Fibroblast of upper back skin (primary cell): ENCODE measurements at places on chromosomes 13 and 19.
A peak's percentile ranks its signal among the peaks of the same experiment; 100 is the strongest.

DNA sequence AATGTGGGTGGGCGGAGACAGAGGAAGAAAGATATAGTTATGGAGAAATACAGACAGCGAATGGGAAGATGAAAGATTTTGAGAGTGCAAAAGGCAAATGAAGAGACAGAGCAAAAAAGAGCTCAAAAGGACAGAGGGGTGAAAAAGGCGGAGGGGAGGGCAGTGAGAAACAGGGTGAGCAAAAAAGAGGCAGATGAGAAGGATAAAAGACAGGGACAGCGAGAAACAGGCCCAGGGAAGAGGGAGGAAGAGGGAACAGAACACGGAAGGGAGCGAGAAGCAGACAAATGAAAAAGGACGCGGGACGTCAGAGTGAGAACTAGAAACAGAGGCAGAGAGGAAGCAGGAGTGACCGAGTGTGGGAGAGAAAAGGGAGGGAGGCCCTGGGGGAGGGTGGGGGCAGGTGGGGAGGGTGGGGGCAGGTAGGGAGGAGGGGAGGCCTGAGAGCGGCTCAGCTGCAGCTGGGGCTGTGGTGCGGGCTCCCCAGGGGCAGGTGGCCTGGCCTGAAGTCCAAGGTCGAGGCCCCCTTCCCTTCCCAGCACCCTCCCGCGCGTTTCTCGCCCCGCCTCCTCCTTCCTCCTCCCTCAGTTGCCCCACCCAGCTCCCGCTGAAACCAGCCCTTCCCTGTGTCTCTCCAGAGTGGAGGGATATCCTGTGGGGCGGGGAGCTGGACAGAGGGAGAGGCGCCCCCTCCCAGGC, 2.9 kb downstream of the KLK1 start:
- no peak for DNase-seq

- no peak for DNase-seq
These were observed 12.4 kb upstream of the MICU2 start for GRCh38 chr13:21616205-21616866.

- peak; percentile 84 for DNase-seq
These were observed 704.7 kb downstream of the DIAPH3 start for GRCh38 chr13:59458908-59459579.

GRCh38 chr19:45971260-45971902, 2.3 kb downstream of the NOVA2 start:
- no peak for DNase-seq

DNA sequence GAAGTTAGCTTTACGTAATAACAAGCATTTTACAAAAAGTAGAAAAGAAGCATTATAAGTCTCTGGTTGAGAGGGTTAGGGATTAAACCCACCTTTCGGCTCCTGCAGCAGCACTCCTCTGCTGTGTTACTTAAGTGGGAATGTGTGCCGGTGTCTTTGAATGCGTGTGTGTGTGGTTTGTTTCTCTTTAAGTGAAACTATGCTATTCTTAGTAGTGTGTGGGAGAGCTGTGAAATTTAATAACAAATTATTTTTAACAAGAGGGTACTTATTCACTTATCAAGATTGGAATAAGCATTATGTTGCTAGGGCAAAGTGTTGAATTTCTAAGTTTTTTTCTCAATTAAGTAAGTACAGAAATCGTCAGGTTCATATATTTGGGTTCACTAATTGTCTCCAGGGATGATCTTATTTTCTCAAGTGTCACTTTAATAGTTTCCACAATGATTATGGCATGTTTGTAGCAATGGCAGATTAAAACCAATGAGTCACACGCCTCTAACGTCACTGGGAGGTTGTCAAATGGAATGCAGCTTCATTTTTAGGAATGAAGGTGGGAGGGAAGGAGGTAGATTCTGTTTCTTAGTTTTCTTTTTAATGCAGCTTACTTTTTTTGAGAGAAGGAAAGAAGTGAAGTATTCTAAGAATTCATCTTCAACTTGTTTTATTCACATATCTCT, 151.3 kb downstream of the LMO7 start:
- peak; percentile 71 for DNase-seq

DNA sequence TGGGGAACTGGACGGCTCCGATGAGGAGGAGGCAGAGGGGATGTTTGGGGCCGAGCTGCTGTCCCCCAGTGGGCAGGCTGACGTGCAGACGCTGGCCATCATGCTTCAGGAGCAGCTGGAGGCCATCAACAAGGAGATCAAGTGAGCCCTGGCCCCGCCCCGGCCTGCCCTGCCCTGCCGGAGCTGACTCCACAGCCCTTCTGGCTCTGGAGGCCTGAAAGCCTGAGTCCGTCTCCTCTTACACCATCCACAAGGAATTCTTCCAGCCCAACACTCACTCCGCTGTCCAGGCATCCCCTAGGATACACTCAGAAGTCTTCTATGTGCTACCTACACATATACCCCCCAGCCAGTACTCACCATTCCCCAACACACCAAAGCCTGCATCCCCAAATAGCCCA, 17.4 kb downstream of the PPFIA3 start:
- no peak for DNase-seq

DNA sequence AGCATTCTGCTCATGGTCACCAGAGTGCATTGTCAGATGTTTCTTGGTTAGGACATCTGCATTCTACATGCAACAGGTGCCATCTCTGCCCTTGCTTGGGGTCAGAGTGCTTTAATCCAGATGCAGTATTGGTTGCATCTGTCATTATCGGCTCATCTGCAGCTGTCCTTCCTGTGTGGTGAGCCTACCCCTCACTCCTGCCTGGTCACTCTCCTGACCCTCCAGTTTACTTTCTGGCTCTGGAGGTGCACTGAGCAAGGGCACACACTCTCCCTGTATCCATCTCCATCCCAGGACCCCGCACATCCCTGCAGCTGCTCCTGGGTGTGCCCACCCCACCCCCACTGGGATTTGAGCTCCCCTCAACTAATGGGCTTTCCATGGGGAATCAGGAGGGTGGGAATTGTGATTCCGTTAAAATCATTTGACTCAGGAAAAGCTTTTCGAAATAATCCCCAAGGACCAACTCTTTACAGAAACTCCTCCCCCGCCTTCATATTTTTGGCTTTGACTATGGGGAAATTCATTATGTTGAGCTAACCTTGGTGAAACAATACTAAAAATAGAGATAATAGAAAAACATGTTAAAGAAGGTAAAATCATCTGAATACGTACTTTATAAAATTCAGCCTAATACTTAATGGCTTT, 70.2 kb downstream of the COL4A2 start:
- DNase-seq = peak; percentile 58

- no peak for DNase-seq
These were observed 25.0 kb upstream of the LAMP1 start for GRCh38 chr13:113272031-113272430.

GRCh38 chr19:38838986-38839761, 7.6 kb upstream of the ECH1 start:
- DNase-seq = no peak

- no peak for DNase-seq
These were observed 33.2 kb upstream of the TFDP1 start for GRCh38 chr13:113551081-113552000.

DNA sequence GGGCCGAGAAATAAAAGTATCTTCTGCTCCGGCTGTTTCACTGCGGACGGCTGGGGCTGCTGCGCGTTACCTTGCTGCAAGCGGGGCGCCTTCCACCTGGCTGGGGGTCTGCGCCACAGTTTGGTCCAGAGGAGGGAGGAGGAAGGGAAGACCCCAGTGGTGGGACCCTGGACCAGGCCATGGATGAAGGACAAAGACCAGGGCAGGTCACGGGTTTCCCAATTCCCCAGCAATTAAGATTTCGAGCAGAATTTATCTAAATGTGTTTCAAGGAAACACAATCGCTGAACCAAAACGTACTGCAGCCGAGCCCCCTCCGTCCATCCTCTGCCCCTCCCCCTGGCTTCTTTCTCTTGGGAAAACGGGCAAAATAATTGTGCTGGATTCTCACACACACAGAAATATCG, 2.9 kb downstream of the SOX1 start:
- DNase-seq = no peak

DNA sequence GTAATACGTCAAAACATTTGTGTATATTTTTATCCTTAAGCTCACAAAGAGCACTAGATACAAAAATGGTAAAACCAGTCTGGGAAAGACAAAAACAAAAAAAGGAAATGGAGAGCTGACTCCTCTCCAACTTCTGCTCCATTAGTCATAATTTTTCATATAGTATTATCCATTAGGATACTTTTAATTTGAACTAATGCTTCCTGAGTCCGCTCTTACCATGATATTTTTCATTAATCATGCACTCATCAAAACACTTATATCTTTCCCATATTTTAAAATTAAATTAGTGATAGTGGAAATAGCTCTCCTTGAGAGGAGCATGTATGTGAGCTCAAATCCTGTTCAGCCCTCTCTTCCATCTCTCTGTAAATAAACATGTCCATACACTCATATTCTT, 1093.0 kb upstream of the MIR17HG start:
- DNase-seq = no peak

- DNase-seq = no peak
These were observed 342 bp downstream of the DDX49 start for GRCh38 chr19:18919900-18920214.

- DNase-seq = no peak
These were observed 21.4 kb downstream of the MAP4K1 start for GRCh38 chr19:38596057-38596981.

- DNase-seq = no peak
These were observed 70.7 kb downstream of the SPACA7 start for GRCh38 chr13:112446867-112447266.

GRCh38 chr13:78701383-78701782, 42.4 kb upstream of the OBI1 start:
- peak; percentile 32 for DNase-seq

GRCh38 chr13:19861762-19862161, 1.7 kb downstream of the ZMYM5 start:
- no peak for DNase-seq

DNA sequence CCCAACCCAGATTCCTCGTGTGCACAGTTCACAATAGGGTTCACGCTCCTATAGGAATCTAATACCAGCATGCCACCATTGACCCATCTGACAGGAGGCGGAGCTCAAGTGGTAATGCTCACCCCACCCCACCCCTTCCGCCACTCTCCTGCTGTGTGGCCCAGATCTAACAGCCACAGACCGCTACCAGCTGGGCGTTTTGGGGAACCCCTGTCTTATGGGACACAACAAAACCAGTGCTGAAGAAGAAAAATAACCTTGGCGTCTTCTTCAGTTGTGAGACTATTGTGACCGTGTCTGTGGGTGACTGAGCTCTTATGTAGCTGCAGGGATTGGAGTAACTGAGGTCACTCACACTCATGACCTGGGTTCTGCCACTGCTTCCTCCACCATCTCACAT, 5.2 kb upstream of the OR10H1 start:
- DNase-seq = no peak

DNA sequence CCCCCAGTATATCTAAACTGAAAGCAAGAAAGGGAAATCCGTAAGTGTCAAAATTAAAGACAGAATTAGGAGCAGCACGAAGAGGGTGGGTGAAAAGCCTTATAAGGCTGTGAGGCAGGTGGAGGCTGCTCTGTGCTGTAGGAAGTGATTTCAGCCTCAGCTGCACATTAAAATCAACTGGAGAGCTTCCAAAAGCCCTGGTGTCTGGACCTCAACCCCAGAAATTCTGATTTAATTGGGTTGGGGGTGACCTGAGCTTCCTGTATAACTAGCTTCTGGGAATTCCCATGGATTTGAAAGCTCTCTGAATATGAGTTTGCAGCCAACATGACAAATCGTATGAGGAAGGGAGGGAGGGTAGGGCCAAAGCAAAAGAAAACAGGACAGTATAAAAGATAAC, 242.4 kb upstream of the TMTC4 start:
- DNase-seq = no peak
